ENCODE measurements at places on chromosomes 6 and 20.

DNA sequence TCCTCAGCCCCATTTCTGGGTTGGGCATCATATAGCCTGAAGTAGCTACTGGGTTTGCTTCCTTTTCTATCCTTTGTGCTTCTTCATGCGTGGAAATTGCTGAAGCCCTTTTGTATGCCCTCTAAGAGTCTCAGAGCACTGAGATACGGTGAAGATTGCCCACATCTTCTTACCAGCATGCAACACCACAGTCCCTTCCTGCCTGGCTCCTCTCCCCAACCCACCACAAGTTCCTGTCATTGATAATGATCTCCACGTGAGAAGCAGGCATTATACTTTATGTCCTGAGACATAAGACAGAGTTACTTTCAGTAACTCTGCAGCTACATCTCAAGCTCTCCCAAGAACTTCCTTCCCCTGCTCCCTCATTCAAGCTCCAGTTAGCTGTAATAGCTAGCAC is 15.8 kb upstream of the PLCB4 start:
- DNase-seq: no peak

DNA sequence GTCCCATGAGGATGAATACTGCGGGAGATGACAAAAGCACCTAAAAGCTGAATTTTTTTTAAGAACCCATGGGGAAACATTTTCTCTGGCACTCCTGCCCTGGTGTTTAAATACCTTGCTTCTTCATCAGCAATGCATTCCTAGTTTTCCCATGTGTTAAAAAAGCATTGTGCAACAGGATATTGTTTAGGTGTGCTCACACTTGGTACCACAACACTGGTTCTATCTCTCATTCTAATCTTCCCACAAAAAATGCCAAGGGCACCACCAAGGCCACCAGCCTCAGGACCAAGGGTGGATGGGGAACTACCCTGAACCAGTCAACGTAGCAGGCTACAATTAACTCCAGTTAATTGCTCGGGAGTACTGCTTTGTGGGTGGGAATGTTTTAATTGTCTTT is 50.9 kb downstream of the ALDH5A1 start:
- no peak for DNase-seq

DNA sequence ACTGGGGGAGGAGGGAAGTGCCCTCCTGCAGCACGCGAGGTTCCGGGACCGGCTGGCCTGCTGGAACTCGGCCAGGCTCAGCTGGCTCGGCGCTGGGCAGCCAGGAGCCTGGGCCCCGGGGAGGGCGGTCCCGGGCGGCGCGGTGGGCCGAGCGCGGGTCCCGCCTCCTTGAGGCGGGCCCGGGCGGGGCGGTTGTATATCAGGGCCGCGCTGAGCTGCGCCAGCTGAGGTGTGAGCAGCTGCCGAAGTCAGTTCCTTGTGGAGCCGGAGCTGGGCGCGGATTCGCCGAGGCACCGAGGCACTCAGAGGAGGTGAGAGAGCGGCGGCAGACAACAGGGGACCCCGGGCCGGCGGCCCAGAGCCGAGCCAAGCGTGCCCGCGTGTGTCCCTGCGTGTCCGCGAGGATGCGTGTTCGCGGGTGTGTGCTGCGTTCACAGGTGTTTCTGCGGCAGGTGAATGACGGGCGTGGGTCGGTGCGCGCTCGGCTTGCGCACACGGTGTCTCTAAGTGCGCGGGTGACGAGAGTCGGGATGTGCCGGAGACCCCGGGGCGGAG is at the start of gene CDKN1A:
Gene CDKN1A (plus strand): TSS at position 227 of the 555 bp plus-strand sequence. CDS start 5,388 bp downstream, outside the sequence.
- peak; percentile 88 for DNase-seq

GRCh38 chr6:105805501-105806023 is 280.6 kb upstream of the PRDM1 start:
- DNase-seq: no peak

GRCh38 chr6:14810021-14810420 is 435.8 kb upstream of the JARID2 start:
- no peak for DNase-seq

DNA sequence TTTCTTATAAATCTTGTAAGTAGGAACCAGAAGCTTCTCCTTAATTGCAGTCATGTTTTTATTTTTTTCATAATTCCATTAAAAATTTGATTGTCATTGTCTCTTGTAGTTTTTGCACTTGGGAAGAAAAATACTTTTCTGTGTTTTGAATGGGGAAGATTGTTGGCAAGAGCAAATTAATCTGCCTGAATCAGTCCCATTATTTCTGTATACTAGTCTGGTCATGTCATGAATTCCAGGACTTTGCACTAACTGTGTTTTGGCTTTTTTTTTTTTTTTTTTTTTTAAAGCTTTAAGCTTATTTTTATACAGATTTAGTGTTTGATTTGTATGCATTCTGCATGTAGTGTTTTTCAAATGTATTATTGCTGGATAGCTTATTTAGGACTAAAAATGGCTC is 47.6 kb downstream of the RALGAPB start:
- no peak for DNase-seq

GRCh38 chr20:48847498-48848205 is 19.9 kb upstream of the PREX1 start:
- no peak for DNase-seq

DNA sequence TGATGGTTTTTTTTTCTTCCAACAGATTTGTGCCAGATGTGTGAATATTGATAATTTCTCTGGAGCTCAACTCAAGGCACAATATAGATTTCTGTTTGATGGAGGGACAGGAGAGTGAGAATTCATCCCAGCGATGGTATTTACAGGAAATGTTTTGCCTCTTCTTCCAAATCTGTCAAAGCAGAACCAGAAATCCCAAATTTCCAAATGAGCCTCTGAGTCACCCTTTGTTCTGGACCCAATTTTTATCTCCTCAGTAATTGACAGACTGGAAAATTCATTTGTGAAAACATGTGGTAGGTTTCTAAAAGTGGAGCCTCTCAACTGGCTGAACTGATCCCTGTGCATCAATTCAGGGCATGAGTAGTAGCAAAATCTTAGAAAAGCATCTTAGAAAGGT is 223.2 kb upstream of the TSHZ2 start:
- DNase-seq: no peak

GRCh38 chr6:3852391-3852790 is 3.2 kb downstream of the FAM50B start:
- no peak for DNase-seq

DNA sequence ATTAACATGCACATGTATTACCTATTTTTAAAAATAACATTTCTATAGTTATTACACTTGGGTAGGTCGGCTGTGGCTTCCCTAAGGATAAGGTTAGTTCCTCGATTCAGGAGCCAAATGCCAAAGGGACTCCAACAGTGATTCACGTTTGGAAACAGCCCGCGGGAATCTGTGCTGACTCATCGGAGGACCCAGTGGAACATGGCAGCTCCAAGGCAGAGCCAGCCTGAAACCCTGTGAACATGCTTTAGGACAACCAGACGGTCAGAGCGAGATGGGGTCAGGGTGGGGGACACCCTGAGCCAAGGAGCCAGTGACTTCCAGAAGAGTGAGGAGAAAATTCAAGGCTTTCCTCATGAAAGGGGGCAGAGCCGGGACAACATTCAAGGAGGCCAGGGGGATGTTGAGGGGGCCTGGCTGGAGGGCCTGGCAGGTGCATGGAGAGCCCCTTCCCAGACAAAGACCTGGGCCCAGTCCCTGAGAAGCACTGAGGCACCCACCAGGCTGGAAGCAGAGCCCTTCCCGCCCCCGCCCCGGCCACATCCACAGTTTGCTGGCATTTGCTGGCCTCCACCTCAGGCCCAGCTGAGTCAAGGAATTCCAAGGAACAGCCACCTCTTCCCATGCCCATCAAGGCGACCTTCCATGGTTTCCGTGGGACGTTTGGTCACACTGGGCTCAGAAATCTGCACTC is 133.2 kb downstream of the SNX5 start:
- DNase-seq: no peak

DNA sequence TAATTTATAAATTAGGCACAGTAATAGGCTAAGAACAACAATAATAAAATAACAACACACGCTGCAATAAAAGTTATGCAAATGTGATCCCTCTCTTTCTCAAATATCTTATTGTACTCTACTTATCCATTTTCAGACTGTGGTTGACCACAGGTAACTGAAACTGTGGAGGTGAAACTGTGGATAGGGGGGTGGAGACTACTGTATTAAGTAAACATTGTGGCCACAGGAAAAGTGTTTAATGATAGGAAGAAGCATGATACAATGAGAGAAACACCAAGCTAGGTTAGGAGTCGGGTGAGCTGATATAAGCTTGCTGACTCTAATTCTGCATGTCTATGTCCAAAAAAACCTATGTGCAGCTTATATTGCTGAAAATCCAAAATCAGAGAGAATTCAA is 23.0 kb downstream of the NHLRC1 start:
- no peak for DNase-seq

- DNase-seq: no peak
Measured at GRCh38 chr6:14873101-14873500, 372.8 kb upstream of the JARID2 start.

DNA sequence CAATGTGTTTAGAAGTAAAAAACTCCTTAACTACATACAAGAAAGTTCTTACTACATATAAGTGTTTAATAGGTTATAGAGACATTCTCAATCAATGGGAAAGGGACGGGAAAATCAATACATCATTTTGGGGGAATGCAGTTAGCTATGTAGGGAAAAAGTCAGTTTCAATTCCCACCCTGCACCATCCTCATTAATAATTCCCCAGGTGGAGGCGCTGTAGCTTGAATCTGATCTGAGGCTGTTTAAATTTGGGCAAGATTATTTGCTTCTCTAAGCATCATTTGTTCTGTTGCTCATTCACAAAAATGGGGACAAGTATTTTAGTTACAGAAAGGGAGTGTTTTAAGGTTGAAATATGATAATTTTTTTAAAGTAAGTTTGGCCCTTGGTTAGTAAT is 19.1 kb downstream of the OLIG3 start:
- no peak for DNase-seq

DNA sequence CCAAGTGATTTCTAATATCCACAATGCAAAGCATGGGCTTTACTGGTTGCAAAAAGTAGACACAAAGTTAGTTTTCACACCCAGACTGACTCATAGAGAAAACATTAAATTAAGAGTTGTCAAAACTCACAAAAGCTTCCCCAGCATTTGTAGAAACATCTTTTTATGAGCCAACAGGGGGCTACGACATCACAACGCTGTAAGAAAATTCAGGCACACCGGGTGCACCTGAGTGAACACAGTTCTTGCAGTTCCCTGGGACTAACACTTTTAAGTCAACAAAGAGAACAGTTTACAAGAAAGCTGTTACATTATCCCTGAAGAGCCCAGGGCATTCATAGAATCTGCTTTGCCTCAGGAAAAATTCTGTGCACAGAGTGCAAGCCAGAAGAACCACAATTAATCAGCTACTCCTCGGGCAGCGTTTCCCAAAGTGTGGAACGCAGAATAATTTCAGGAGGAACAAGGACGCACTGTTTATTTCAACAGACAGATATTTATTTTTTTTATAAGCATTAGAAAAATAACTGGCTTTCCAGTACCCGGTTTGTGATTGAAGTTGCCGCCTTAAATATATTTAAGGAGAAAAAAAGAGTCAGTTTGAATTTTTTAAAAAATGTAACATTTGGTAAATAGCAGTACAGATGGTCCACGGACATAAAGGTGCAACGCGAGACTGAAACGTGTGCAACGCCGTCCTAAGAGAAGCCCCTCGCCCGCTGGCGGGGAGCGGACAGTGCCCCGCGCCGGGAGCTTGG is 1.2 kb downstream of the NCOA5 start:
- peak; percentile 44 for DNase-seq

- DNase-seq: no peak
Measured at GRCh38 chr6:84633771-84634170, 130.6 kb downstream of the TBX18 start.

Measured in activated CD4-positive, alpha-beta T cell treated with anti-CD3 and anti-CD28 coated beads for 36 hours (primary cell).